ENCODE measurements at places on chromosomes 11 and 22. TPM values are rescaled to one million over a fixed set of nuclear protein-coding genes. Genes with fewer than 3 reads are reported as not detected.

CREBZF gene
- total RNA-seq: 32.2 TPM

DNA sequence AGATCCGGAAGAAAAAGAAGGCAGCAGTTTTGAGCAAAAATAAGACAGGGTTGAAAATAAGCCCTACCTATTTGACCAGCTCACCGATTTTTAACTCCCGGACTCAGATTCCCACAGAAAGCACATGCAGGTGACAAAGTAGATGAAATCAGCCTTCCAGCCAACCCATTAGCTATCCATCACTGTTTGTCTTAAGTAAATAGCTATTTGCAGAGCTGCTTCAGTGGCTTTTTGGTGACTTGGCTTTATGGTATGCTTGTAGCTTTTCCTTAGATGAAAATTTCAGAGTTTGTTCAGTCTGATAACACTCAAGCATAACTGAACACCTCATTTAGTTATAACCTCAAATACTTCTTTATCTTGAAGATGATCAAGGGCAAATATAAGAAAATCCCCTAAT, 192.6 kb downstream of the HIPK3 start:
- no peak for DNase-seq

- DNase-seq: no peak
Observed at GRCh38 chr11:118358071-118358470, 1.3 kb upstream of the UBE4A start.

DNA sequence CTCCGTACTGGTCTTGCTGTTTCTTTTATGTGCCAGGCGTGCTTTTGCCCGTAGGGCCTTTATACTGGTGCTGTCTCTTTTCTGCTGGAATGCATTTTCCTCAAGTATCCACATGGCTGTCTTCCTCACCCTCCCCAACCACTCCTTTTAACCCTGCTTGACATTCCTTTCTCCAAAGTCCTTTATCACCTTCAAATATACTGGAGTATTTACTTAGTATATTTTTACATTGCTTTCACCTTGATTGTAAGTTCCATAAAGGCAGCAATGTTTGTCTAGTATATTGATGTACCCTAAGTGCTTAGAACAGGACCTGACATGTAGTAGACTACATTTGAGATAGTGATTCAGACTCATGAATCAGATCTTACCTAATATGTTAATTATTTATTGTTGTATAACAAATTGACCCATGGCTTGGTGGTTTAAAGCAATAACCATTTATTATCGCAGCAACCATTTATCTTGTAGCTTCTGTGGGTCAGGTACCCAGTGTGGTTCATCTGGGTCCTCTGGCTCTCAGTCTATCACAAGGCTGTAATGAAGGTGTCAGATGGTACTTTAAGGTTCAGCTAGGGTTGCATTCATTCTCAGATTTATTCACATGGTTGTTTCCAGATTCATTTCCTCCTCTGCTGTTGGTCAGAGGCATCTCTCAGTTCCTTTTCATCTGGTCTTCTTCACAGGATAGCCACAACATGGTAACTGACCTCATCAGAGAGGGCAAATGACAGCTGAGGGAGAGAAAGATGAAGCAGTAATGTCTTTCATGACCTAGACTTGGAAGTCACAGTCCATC, 34.2 kb downstream of the DDX10 start:
- DNase-seq: no peak

CASP1 gene
- total RNA-seq: 15.9 TPM

- peak; percentile 79 for DNase-seq
Observed at GRCh38 chr11:74388678-74389327, 9.4 kb downstream of the PGM2L1 start.
